Amniotic stem cell (primary cell): ENCODE measurements at places on chromosomes 3 and 15.
A peak's percentile ranks its signal among the peaks of the same experiment; 100 is the strongest.

DNA sequence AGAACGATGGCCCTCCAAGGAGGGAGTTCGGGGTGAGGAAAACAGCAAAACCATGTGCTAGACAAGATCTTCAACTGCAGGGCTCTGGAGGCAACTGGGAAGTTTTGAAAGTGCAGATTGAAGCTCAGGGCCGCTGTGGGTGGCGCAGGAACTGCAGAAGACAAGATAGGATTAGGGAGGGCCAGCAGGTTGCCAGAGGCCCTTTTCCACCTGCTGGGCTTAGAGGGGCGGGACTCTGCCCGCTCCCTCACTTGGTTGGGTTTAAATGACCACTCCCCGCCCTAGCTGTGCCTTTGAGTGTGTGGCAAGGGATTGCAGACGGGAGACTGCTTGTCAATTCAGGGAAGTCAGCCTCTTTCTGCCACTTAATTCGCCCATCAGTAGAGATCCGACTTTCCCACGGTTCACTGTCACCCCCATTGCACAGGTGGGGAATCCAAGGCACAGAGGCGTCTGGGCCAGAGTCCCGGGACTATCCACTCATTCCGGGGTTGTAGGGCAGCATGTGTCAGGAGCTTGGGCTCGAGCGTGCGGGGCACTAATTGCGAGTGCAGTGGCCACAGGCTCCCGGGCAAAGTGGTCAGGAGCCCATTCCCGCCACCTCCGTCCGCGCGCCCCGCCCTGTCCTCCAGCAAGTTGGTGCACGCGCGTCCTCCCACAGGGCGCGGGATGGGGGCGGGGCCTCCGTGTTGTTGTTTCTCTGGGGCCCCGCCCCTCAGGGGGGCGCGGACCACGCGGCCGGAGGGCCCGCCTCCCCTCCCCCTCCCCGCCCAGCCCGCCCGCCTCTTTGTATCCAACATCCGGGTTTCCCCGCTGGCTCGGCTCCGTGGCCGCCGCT, at the start of gene ACVR2B:
Gene ACVR2B (plus strand): TSS at position 816 of the 838 bp plus-strand sequence. CDS start 433 bp downstream, outside the sequence.
- DNase-seq = peak; percentile 39

DNA sequence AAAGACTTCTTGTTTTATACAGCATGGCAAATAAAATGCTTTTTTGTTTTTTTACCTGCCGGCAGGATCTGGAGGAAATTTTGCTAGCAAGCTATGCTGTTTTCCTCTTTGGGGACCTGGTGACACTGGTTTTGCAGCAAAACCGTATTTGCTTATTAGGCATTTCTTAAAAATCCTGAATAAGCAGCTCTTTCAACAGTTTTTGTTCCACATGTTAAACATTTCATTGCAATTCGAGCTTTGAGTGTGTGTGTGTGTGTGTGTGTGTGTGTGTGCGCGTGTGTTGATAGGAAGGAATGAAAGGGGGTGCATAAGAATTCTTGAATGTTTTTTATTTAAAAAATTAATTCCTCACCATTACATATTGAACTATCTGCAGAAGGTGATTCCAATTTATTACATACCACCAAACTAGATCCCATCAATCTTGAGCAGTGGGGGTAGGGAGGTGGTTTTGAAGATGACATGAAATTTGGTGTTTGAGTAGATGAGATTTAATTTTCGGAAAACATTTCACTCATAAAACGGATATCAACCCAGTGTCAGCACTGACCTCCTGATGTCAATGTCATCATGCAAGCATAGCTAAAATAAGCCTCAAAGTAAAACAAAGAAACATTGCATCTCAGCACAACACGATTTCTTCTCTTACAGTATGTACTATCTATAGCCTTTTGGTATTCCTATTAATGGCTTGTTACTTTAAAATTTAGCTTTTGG, 17.3 kb downstream of the ZBTB38 start:
- no peak for DNase-seq

DNA sequence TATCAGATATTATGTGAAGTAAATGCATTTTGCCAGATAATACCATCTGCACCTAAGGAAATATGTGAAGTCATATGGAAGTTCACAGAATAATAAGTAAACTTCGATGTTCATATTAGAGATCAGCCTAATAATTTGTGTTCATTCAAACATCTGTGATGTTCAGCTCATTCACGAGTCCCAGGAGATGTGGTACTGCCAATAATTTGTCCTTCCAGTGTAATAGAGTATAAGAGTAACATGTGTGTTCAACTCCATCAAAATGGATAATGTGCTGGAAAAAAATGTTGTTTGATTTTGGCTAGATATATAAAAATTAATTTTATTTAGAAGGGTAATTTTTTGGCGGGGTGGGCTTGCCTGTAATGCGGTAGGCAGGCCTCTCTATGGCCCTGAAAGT, 75.4 kb upstream of the ARL6 start:
- DNase-seq = no peak

- no peak for DNase-seq
Measured at GRCh38 chr3:153277029-153277428, 115.0 kb downstream of the RAP2B start.

GRCh38 chr3:196499807-196500524, 3.6 kb downstream of the RNF168 start:
- no peak for DNase-seq

DNA sequence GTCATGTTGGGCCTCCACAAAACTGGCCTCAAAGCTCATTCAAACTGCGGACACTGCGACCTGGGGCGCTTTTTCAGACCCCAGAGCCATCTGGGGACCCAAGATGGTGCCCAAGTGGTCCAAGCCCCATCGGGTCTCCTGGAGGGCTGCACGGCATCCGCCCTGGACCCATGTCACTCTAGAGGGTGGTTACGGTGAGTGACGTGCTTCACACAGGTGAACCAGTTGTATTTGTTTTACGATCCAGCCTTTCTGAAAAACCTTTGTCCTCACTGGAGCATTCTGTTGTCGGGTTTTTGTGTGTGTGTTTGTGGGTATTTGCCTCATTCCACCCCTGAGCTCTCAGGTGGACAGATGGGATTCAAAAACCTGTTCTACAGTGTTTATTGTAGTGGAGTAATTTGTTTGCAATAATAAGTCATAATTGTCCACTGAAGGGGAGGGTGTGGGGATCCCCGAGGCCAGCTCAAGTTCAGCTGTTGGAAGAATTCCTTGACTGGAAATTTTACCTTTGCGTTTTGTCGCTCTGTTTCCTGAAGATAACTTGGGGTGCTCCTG, 1.9 kb downstream of the SLC51A start:
- no peak for DNase-seq

GRCh38 chr3:58471025-58471887, 20.6 kb upstream of the KCTD6 start:
- peak; percentile 35 for DNase-seq

DNA sequence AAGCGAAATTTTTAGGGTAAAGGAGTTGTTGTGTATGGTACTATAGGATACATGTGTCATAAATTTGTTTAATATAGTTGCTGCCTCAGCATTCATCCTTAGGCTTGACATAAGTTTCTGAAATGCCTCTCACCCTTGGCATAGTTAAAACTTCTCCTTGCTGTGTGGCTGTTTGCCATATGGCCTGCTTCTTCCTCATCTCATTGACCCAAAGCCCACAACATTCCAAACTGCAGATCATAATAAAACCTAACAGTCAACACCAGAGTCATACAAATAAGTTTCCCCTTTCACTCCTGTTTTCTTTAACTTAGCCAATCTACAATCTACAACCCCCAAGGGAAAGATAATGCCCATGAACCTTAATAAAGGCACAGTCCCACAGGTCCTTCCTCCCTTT, 136.6 kb downstream of the TMCC1 start:
- DNase-seq = peak; percentile 11

DNA sequence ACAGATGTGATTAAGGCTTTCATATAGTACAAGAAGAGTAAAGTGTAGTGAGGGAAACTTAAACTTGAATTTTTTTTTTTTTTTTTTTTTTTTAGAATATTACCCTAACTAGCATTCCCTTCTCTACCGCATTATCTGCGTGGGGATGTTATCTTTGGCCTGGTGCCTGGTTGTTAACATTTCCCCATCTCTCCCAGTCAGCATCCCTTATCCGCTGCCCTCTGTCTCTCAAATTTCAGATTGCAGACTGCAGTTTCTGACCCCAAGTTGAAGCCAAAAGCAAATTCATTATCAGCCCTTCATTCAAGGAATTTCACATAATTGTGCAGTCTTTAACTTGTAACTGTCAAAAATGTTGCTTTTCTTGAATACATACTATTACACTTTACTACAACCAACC, 353.0 kb downstream of the PLOD2 start:
- no peak for DNase-seq

GRCh38 chr15:93291380-93291779, 202.4 kb upstream of the RGMA start:
- no peak for DNase-seq

DNA sequence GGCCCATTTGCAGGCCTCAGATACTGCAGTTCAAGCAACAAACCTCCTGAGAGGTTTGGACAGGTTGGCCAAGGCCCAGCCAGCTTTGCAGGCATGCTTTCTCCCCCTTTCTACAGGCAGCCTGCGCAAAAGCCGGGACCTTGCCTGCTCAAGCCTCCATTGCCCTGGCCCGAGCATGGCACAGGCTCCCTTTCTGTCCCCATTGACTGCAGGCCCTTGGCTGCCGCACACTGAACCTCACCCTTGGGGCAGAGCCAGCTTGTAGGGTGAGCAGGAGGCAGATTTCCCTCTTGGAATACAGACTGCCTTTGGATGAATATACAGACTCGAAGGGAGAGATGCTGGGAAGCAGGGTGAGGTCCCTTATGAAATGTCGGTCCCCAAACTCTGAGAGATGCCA, 461.7 kb upstream of the PROK2 start:
- no peak for DNase-seq

GRCh38 chr15:28935316-28935715, 49.5 kb downstream of the APBA2 start:
- no peak for DNase-seq

DNA sequence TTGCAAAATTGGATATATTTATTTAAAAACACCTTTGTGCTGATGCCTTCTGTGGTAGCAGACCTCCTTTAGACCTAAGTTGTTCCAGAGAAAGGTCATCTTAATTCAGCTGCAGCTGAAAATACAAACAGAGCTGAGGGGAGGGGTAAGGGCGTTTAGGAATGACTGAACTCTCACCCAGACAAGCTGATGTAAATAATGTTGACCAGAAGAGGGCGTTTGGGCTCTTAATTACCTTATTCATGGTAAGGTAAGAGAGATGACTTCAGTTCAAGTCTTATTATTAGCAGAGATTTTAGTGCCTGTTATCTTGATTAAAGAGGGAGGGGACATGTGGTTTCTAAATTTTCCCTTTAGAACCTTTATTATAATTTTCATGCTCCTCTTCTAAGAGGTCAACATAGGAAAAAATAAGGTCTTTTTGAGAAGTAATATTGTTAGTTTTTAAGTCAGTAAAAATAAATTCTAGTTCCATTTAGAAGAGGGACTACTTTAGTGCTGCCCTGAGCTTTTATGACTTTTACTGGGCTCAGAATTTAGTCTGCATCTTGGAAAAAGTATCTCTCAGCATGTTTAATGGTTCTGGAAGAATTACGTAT, 46.3 kb downstream of the GPR171 start:
- no peak for DNase-seq

- no peak for DNase-seq
Measured at GRCh38 chr15:74174958-74175253, 1.4 kb downstream of the ISLR start.

DNA sequence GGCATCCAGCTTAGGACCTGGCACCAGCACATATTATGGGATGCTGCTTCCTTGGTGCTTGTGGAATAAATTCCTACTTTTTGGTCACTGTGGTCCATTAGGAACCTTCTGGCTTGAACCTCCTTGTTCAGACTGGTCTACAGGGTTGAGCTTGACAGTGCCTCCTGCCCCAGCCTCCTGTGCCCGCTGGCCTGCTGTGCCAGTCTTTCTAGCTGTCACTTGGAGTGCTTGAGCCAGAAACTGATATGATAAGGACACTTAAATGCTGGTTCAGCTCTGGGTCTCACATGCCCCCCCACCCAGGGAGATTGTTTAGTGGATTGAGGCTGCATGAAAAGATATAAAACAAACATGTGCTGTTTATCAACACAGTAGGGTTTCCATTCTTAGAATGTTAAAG, 147.8 kb downstream of the SLCO3A1 start:
- DNase-seq = no peak

GRCh38 chr3:125374501-125374995, 577 bp downstream of the ZNF148 start:
- no peak for DNase-seq

GRCh38 chr15:49492830-49493229, 69.8 kb downstream of the FGF7 start:
- DNase-seq = no peak

GRCh38 chr3:84224262-84224661, 734.5 kb upstream of the CADM2 start:
- no peak for DNase-seq

DNA sequence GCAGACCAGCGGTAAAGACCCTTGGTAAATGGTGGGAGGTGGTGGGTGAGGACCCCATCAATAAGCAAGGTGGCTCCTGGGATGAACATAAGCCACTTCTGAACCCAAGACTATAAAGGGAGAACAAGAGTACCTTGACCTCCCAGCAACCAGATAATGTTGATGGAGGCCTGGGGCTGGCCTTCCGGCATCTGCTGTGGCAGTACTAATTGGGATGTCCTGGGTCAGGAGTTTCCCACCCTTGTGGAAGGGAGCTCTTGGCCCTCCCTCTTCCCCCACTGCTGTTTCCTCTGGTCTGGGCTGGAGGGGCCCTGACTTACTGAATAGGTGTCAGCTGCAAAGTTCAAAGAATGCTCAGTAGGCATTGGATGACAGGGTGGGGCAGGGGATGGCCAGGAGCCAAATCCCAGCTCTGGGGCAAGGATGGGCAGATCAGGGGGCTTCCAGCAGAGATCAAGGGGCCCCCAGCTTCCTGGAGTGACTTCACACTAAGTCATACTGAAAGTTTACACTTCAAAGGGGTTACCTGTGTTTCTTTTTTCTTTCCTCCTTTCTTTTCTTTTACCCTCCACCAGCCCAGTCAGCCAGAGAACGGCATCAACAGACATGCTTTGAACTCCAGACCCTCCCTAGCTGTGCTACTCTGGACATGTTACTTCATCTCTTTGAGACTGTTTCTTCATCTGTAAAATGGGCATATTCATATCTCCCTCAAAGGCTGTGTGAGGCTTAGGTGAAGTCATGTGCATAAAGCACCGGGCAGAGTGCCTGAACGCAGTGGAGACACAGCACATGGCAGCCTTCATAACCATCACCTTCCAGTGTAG, 1.5 kb downstream of the RBP1 start:
- DNase-seq = no peak

- no peak for DNase-seq
Measured at GRCh38 chr3:153856932-153857331, 264.3 kb upstream of the ARHGEF26 start.

DNA sequence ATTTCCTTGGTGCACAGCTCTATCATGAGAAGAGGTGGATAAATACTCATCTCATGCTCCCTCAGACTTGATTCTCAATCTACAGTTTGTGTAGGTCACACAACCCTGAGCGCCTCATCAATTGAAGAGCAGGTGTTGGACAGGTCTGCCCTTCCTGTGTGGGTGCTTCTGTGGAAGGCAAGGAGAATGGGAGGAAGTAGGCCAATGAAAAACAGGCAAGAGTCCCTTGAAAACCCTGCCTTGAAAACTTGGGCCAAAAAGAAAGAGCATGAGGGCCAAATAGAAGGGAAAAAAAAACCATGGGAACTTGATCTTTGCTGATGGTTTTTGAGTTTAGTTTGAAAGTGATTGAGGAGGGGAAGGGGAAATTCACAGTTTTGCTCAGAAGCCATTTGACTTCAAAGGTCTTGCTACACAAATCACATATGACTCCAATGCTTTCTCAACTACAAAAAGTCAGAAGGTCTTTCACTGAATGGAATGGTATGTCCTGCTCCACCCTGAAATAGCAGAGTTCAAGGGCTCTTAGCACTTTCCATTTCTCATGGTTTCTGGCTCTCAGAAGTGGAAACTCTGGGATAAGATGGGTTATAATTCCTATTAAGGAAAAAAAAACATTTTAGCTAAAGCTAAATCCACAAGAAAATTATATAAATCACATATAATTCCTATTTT, 37.2 kb upstream of the TM4SF1 start:
- DNase-seq = no peak
